ENCODE measurements at places on chromosomes 5 and 9. TPM values are rescaled to one million over a fixed set of nuclear protein-coding genes. Genes with fewer than 3 reads are reported as not detected.

CCDC107 gene
- 88.9 TPM for total RNA-seq

PDGFRB gene
- 54.9 TPM for total RNA-seq

RNF183 gene
- not detected for total RNA-seq

ALDH1A1 gene
- 331 TPM for total RNA-seq

STKLD1 gene
- 0.49 TPM for total RNA-seq

PDE6A gene
- total RNA-seq, result not detected

PPIP5K2 gene
- 32.7 TPM for total RNA-seq

TLR4 gene
- total RNA-seq, result 24.6 TPM
